ENCODE measurements at places on chromosomes 3 and 15.
A peak's percentile ranks its signal among the peaks of the same experiment; 100 is the strongest.

DNA sequence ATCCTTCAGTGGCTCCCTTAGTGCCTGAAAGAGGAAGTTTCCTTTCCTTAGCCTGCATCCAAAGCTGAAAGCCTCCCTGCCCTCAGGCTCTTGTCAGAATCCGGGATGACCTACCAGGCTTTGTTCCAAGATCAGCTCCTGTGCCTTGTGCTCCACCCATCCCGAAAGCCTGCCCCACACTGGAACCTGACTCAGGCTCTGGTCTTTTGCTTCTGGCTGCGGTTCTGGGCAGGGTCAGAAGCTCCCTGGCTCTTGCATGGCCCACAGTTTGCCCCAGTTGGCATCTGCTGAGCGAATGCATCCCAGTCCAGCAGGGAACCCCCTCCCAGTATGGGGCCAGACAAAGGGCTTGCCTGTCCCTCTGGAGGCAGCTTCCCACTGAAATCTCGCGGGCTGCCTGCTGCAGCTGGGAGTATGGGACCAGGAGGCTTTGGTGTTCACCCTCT, 25.9 kb upstream of the KIF23 start:
- peak; percentile 11 for DNase-seq

GRCh38 chr3:65048151-65048550, 360.4 kb upstream of the ADAMTS9 start:
- no peak for DNase-seq

GRCh38 chr15:58115692-58116091, 22.5 kb upstream of the AQP9 start:
- DNase-seq, result no peak

- DNase-seq, result no peak
Measured at GRCh38 chr3:39104961-39105686, 2.3 kb downstream of the GORASP1 start.

DNA sequence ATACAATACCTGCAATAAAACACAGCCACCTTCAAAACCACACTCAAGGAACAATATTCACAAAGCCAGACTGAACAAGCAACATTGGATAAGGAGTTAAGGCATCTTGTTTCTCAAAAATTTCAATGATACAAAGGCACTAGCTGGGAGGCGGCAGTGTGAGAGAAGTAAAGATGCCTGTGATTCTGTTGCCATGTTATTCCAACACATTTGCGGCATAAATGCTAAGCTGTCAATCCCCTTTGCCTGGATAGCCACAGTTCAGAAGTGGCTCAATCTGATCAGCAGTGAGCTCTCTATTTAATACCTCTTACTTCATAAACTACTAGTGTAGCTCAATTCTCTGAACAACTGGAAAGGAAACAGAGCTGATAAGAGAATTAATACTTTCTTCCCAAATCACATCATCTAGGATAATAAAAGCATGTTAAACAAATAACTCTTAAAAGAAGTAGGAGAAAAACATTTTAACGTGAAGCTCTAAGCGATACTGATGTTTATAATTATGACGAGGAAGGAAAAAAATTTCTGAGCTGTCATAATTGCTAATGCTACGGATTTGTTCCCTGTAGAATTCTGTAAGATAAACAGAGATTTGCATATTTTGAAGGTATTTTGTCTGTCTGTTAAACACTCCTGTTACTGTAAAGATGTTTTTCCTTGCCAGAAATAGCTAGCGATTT, 358.4 kb downstream of the FOXP1 start:
- DNase-seq, result no peak

DNA sequence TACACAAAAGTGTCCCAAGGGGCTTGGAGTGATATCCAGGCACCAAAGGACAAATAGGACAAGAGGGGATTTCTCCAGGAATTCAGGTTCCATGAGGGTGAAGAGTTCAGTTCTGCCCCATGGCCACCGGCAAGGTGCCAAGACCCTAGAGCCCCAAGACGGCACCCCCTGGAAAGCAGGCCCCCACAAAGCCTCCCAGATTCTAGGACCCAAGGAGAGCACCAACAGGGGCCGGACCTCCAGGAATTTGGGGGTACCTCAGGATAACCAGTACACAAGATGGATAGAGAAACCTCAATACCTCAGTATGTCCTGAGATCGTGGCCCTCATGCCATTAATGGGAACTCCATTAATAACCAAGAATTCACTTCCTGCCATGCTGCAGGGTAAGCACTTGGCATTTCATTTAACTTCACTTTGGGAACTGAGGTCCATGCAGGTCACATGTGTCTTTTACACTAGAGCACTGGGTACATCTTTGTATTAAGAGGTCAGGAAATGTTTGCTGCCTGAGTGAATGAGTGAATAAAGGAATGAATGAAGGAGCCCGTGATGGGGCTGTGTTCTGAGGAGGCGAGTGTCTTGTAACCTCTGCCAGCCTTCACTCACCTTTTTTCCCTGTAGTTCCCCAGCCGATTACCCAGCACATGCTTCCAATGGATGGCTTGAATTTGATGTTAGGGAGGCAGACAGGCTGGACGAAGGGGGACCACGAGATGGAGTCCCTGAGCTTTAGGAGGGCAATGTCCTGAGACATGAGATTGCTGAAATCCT, 15.5 kb upstream of the PRSS50 start:
- no peak for DNase-seq

GRCh38 chr15:38708672-38709180, 144.1 kb upstream of the RASGRP1 start:
- no peak for DNase-seq

DNA sequence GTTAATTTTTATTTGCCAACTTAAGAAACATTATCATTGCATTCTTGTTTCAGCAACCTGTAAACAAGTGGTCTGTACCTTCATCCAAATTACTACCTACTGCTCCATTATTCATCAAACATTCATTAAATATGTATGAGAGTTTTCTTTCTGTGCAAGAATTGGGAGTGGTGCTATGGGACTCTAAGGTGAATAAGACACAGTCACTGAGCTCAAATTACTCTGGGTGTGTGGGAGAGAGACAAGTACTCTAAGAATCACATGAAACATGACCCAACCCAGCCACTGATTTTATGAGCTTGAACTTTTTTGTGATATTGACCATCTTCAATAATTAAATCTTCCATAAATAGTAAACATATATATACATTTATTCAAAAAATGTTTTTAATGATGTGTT, 227.2 kb upstream of the TP63 start:
- no peak for DNase-seq

DNA sequence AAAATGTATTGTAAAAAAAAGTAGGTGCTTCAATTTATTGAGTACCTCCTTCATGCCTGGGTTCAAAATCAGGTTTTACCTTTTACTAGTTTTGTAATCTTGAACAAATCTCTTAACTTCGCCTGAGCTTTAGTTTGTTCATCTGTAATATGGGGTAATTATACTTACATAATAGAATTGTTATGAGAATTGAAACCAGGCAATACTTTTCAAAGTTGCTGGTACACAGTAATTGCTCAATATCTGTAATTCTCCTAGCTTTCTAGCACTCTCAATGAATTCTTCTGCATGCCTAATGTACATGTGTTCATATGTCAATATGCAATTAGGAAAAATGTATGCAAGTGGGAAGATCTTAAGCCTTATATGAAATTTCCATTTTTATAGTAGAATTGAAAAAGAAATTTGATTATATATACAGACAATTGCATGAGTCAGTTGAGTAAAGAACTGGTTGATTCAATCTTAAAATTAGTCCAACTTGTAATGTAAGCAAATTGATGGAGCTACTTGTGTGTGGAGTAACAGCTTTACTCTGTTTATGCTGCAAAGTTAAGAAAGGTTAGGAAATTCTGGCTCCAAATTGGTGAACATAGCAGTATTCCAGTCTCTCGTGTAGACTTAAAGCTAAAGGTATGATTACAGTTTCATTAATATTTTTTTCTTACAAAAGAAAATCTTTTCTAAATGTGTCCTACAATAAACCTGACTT, 4.1 kb downstream of the TNFSF10 start:
- no peak for DNase-seq

DNA sequence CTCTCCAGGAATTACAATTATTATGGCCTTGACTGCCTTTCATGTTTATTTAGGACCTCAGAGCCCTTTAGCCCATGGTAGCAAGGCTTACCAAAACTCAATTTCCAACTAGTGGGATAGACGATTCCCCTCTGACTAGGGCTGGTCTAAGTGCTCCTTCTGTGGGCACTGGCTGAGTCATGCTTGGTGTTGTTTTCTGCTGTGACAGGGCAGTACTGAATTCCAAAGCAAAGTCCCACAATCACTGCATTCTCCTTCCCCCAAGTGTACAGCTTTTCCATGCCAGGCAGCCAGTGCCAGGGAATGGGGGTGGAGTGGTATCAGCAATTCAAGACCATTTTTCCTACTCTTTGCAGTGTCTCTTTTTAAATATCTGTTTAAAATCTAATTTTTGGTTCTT, 509.0 kb upstream of the NECTIN3 start:
- DNase-seq, result no peak

DNA sequence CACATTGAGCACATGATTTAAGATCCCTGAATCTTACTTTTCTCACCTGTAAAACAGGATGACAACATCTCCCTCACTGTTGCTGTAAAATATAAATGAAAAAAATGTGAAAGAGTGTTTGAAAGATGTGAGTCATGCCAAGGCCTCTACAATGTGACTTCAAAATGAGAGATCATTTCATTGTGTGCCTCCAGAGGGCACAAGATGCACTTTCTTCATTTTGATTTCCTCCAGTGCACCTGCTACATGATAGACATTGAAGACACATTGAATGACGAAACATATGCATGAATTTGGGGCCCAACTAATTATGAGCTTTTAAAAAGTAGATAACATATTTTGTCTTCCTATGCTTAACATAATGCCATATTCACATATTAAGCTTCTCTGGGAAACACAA, 170.3 kb downstream of the MOBP start:
- DNase-seq, result no peak

DNA sequence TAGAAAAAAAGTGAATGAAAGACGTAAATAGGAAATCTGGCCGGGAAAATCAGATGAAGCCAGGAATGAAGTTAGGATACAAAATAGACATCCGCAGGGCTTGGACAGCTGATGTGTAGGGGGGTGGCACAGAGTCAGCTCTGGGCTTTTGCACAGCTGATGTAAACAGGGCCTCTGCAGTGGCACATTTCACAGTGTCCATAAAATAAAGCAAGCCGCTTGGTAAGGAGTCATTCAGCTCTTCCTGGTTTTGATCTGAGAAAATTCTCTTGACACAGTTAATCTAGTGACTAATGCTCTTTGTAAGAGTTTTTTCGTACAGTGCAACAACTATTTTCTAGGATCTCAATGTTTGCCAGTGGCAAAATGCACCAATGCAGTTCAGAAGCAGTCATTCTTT, 153.3 kb downstream of the USP13 start:
- DNase-seq, result no peak

DNA sequence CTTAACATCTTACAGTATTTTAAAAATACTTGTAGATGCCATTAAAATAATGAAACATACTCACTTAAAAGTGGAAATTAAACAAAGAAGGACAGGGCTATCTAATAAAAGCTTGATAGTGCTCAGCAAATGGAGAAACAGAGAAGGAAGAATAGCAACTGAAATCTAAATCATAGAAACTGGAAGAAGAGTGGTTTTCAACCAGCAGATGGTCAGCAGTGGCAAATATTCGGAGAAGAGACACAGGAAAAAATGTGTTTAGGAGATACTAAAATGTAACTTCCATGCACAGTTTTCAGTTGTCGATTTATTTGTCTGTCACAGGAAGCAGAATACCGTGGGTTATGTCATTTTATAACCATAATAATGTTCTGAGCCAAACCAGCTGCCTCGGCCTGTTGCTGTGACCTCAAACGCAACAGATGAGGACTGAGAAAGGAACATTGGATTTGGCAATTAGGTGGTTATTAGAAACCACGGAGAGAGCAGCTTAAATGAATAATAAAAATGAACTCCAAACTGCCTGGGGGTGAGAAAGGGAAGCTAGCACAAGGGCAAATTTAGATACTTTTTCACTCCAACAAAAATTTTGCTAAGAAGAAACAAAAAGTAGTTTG, 246.6 kb upstream of the KCNMB2 start:
- DNase-seq, result no peak

- no peak for DNase-seq
Measured at GRCh38 chr3:149479621-149480325, 5.3 kb downstream of the TM4SF4 start.

Data from amniotic stem cell (primary cell).